ENCODE measurements at places on chromosomes 5 and 9. TPM values are rescaled to one million over a fixed set of nuclear protein-coding genes. Genes with fewer than 3 reads are reported as not detected.

DNA sequence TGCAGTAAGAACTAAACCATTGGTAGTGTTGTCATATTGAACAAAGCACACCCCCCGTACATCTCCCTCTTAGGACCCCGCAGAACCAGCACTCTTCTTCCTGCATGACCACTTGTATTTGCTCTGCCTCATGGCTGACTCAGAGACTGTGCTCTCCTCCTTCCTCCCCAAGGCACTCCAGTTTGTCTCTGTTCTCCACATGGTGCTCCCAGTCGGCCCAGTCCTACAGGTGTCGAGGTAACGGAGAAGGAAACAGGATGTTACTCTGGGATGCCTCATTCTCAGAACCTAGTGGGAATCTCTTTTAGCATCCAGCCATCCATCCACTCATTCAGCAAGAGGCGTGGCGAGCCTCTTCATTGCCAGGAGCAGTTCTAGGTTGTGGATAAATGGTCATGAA is 97.0 kb upstream of the NIPAL4 start:
- H3K27me3 ChIP-seq, result no peaks in the 10 kb centered on the region
- no peaks in the 10 kb centered on the region for H3K36me3 ChIP-seq
- no peak overlapping the region for H3K27ac ChIP-seq
- H3K4me1 ChIP-seq, result peaks cover 4% of the 10 kb centered on the region
- no peak overlapping the region for H3K4me3 ChIP-seq

DNA sequence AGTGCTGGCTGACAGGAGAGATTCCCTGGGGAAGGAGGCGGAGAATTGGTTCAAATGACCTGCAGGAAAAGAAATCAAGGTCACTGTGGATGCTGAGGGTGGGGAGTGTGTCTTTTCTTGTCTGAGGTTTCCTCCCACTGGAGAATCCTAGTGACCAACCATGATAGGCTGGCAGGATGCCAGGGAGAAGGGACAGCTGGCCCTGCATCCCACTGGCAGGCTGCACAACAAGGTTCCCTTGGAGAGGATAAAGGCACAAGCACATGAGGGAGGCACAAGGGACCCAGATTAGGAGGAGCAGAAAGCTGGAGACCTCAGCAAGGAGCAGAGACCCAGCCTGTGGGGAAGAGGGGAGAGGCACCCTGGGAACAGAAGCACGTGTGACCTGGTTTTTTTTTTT is 11.4 kb upstream of the ZDHHC12 start:
- peak; percentile 79 for DNase-seq
- H3K27me3 ChIP-seq, result no peaks in the 10 kb centered on the region
- H3K27ac ChIP-seq, result no peak overlapping the region
- peaks cover 3% of the 10 kb centered on the region for H3K4me1 ChIP-seq
- no peak overlapping the region for H3K4me3 ChIP-seq

DNA sequence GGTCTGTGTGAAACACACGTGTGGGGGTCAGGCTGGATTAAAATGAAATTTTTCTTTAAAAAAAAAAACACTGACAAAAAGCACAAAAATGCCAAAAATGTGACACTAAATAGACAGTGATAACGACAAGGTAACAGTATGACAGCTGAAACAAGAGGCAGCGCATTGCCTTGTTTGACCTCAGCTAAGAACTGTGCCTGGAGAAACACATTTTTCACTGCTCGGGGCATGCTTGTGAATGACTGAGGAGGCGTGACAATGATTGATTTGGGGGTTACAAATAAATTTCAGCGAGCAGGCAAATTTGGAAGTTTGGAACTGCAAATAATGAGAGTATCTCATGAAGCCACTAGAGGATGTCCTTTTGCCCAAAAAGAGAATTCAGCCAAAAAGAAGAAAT is 44.2 kb upstream of the SPATA31C2 start:
- H3K36me3 ChIP-seq, result no peaks in the 10 kb centered on the region
- H3K4me3 ChIP-seq, result no peak overlapping the region
- peak; percentile 1 for DNase-seq
- H3K27ac ChIP-seq, result no peak overlapping the region
- H3K4me1 ChIP-seq, result no peaks in the 10 kb centered on the region

DNA sequence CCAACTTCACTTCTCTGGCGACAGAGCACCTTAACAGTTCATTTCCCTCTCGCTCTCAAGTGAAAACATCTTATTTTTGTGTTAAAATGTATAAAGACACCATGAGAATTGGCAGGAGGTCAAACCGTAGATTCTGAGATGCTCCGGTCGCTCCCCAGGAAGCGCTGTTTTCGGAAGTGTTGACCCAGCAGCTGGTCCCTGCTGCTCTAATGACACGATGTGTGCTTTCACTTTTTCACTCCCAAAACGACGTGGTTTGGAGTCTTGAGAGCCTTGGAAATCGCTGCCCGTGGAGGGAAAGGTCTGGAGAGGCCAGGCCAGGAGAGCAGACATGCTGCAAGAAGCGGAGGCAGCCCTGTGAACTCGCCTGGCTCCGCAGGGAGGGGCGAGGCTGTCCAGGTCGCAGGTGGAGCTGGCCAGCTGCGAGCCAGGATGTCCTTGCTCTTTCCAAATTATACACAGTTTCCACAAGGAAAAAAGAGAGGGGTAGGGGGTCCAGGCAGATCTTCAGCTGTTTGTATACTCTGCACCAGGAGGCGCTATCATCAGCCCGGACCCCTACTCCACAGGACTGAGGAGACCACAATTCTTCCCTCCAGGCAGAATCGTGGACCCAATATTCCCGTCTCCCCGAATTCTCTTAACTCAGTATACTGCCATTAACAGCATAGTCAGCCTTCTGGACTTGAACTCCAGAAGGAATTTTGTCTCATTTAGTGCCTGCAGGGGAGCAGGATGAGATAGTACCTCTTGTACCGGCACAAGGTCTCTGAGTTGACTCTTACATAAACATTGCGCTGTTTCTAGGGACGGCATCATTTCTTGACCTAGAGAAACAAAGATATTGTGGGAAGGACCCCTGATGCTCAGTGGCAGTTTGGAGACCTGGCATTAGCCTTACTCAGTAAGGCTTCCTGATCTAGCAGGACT is 248.6 kb upstream of the ANKRD55 start:
- DNase-seq, result peak; percentile 92
- H3K4me1 ChIP-seq, result peaks cover 11% of the 10 kb centered on the region
- no peaks in the 10 kb centered on the region for H3K36me3 ChIP-seq
- H3K27me3 ChIP-seq, result no peaks in the 10 kb centered on the region

- no peaks in the 10 kb centered on the region for H3K36me3 ChIP-seq
- no peaks in the 10 kb centered on the region for H3K27me3 ChIP-seq
- no peak overlapping the region for H3K27ac ChIP-seq
- H3K4me3 ChIP-seq, result no peak overlapping the region
Measured at GRCh38 chr9:25584611-25585010, 93.6 kb downstream of the TUSC1 start.

DNA sequence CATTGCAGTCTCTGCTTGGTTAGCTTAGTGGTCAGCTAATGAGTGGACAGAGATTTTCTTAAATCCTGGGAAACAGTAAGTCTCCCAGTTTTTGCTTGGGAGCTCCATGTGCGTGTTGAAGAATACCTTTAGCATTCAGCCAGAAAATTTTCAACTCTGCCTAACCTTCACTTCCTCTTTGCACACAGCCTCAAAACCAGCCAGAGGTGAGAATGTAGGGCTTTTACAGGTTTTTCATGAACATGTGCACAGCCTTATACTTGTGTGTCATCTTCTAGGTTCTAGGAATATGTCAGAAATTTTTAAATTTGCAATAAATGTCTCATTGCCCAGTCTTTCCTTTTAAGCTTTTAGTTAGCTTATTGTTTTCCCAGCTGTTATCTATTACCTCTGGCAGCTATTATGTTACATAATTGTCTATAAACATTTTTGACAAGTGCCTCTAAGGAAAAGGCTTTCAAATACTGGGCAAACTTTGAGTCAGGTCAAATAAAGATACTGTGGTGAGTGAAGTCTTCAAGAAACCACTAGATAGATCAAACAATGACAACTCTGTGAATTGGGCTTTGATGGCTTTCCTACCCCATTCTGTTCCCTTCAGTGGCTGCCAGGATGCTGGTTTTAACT is 12.7 kb downstream of the ADGRV1 start:
- H3K27ac ChIP-seq, result no peak overlapping the region
- H3K4me1 ChIP-seq, result no peaks in the 10 kb centered on the region
- H3K27me3 ChIP-seq, result no peaks in the 10 kb centered on the region
- H3K4me3 ChIP-seq, result no peak overlapping the region

DNA sequence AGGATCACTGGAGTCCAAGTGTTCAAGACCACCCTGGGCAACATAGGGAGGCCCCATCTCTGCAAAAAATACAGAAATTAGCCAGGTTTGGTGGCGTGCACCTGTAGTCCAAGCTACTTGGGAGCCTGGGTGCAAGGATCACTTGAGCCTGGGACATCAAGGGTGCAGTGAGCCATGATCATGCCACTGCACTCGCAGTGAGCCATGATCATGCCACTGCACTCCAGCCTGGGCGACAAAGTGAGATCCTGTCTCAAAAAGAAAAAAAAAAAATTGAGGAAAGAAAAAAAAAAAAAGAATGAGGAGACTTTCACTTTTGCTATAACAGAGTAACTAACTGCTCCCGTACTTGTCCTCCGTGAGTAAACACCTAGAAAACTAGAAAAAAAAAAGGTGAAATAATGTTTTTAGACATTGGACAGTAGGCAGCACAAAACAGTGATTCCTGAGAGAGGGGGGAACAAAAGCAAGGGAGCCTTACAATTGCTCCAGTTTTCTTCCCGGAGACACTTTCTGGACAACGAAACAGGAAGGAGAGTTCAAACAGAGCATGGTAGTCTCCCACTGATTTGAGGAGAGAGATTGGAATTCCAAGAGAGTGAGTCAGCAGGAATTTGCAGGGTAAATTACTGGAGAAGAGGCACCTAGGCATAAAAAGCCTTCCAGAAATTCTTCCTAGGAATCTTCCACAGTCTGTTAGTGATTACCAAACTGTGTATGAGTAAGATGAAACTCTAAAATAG is 6.9 kb upstream of the ZBTB5 start:
- peak; percentile 82 for DNase-seq
- no peaks in the 10 kb centered on the region for H3K36me3 ChIP-seq

DNA sequence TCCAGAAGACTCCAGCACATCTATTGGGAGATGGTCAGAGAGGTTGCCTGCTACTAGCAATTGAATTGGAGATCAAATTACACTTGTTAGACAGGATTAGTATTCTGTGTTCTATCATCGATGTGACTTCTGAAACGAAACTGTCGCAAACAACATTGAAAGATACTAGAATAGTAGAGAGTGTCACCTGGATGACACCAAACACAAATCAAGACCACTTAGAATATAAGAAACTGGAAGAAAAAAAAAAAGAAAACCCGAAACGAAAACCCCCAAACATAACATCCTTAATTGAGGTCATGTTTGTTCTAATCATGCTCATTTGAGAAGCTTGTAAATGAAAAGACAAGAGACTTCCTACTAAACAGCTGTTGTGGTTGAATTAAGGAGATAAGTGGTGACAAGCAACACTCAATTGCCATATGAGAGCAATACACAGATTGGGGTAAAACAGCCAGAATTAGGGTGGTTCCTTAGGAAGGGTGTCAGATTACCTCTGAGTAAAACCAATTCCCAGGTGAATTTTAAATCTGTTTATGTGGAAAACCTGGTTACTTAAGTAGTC is 97.6 kb downstream of the BASP1 start:
- H3K27ac ChIP-seq, result no peak overlapping the region
- no peaks in the 10 kb centered on the region for H3K27me3 ChIP-seq
- no peaks in the 10 kb centered on the region for H3K36me3 ChIP-seq
- H3K4me1 ChIP-seq, result peaks cover 17% of the 10 kb centered on the region
- H3K4me3 ChIP-seq, result no peak overlapping the region
- DNase-seq, result no peak

GRCh38 chr9:98207606-98208005 is 15.2 kb upstream of the CORO2A start:
- peak; percentile 65 for DNase-seq
- no peaks in the 10 kb centered on the region for H3K4me1 ChIP-seq
- H3K4me3 ChIP-seq, result no peak overlapping the region
- H3K27me3 ChIP-seq, result no peaks in the 10 kb centered on the region

- peaks cover 10% of the 10 kb centered on the region for H3K36me3 ChIP-seq
- H3K4me3 ChIP-seq, result no peak overlapping the region
- peak; percentile 72 for DNase-seq
Measured at GRCh38 chr5:132947671-132948070, 15.8 kb downstream of the AFF4 start.

GRCh38 chr5:140549237-140550144 is 2.0 kb downstream of the EIF4EBP3 start:
- H3K4me1 ChIP-seq, result peaks cover 25% of the 10 kb centered on the region
- DNase-seq, result peak; percentile 34
- peak overlapping the region; percentile 30 for H3K27ac ChIP-seq
- H3K36me3 ChIP-seq, result peaks cover 46% of the 10 kb centered on the region
- H3K4me3 ChIP-seq, result no peak overlapping the region

DNA sequence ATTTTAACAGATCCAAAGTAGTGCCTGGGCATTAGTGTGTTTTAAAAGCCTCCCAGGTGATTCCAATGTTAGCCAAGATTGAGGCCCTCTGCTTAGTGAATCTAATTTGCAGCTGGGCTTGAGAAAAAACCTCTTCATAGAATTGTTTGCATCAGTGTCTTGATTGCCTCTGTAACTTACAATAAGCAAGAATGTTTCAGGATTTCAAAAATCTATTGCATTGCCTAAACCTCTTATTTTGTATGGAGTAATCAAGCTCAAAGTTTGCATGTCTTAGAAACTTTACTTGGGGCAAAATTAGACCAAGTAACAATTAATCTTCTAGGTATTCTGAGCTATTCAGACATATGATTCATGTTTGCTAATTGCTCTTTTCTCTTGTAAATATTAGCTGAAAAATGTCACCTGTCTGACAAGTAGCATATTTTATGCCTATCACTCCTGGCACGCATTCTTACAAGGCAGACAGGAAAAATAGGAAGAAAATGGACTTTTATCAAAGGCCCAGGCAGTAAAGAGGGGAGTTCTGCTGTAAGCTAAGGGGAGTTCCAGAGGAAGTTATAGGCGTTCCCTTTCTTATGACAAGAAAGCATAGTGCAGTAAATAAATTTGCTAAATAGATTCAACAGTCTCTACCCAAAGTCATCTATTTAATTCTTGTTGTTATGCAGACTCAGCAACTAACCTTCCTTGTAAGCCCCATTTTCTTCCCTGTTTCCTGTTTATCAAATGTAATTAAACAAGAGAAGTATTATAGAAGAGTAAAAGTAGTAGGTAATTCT is 21.0 kb downstream of the PDCD1LG2 start:
- H3K4me1 ChIP-seq, result no peaks in the 10 kb centered on the region
- no peaks in the 10 kb centered on the region for H3K27me3 ChIP-seq
- DNase-seq, result no peak
- no peak overlapping the region for H3K27ac ChIP-seq
- peaks cover 13% of the 10 kb centered on the region for H3K36me3 ChIP-seq

- no peak overlapping the region for H3K4me3 ChIP-seq
- no peaks in the 10 kb centered on the region for H3K36me3 ChIP-seq
- DNase-seq, result no peak
- H3K4me1 ChIP-seq, result no peaks in the 10 kb centered on the region
- no peak overlapping the region for H3K27ac ChIP-seq
Measured at GRCh38 chr5:174315871-174316270, 270.4 kb downstream of the NSG2 start.

- no peaks in the 10 kb centered on the region for H3K27me3 ChIP-seq
- no peak overlapping the region for H3K4me3 ChIP-seq
- peaks cover 4% of the 10 kb centered on the region for H3K4me1 ChIP-seq
Measured at GRCh38 chr9:93127395-93127911, 6.6 kb downstream of the NINJ1 start.

- no peak overlapping the region for H3K27ac ChIP-seq
- no peak overlapping the region for H3K4me3 ChIP-seq
- peaks cover 6% of the 10 kb centered on the region for H3K27me3 ChIP-seq
Measured at GRCh38 chr9:120726484-120726883, 12.2 kb upstream of the MEGF9 start.

The CDK7 gene
- total RNA-seq, result 41.5 TPM

The DBH gene
- not detected for total RNA-seq

The UBTD2 gene
- 37.6 TPM for total RNA-seq

The NTNG2 gene
- 13.0 TPM for total RNA-seq

The GDF9 gene
- total RNA-seq, result 0.29 TPM

All from osteoblast (primary cell).